ENCODE measurements at places on chromosomes 6 and 20.

GRCh38 chr6:146289816-146290588 is 253.6 kb upstream of the RAB32 start:
- H3K4me3 ChIP-seq, result no peak overlapping the region
- no peak overlapping the region for H3K27ac ChIP-seq
- H3K27me3 ChIP-seq, result no peaks in the 10 kb centered on the region

GRCh38 chr20:64231621-64232550 is 23.7 kb upstream of the PCMTD2 start:
- DNase-seq, result no peak
- no peak overlapping the region for H3K27ac ChIP-seq
- H3K4me1 ChIP-seq, result no peaks in the 10 kb centered on the region
- no peaks in the 10 kb centered on the region for H3K36me3 ChIP-seq

DNA sequence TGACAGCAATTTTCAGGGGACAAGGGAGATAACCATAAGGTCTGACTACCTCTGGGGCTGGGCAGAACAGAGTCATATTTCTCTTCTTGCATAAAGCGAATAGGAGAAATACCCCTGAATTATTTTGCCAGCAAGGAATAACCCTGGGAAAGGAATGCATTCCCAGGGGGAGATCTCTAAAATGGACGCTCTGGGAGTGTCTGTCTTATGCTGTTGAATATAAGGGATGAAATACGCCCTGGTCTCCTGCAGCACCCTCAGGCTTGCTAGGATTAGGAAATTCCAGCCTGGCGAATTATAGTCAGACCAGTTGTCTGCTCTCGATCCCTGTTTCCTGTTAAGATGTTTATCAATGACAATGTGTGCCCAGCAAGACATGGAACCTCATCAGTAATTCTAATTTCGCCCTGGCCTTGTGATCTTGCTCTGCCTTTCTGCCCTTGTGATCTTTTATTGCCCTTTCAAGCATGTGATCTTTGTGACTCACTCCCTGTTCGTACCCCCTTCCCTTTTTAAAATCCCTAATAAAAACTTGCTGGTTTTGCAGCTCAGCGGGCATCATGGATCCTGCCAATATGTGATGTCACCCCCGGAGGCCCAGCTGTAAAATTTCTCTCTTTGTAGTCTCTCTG is 221.6 kb upstream of the HS3ST5 start:
- no peaks in the 10 kb centered on the region for H3K4me1 ChIP-seq
- no peaks in the 10 kb centered on the region for H3K36me3 ChIP-seq
- H3K4me3 ChIP-seq, result no peak overlapping the region
- no peak overlapping the region for H3K27ac ChIP-seq
- DNase-seq, result no peak

GRCh38 chr20:10090588-10091166 is 55.9 kb downstream of the ANKEF1 start:
- no peaks in the 10 kb centered on the region for H3K4me1 ChIP-seq
- H3K27ac ChIP-seq, result no peak overlapping the region
- no peaks in the 10 kb centered on the region for H3K36me3 ChIP-seq

GRCh38 chr6:84728602-84729001 is 35.8 kb downstream of the TBX18 start:
- no peak overlapping the region for H3K4me3 ChIP-seq
- no peaks in the 10 kb centered on the region for H3K4me1 ChIP-seq
- H3K27ac ChIP-seq, result no peak overlapping the region

GRCh38 chr6:76418560-76419223 is 346.2 kb upstream of the IMPG1 start:
- H3K36me3 ChIP-seq, result no peaks in the 10 kb centered on the region
- H3K27ac ChIP-seq, result no peak overlapping the region
- no peaks in the 10 kb centered on the region for H3K27me3 ChIP-seq
- H3K4me3 ChIP-seq, result no peak overlapping the region

- peaks cover 30% of the 10 kb centered on the region for H3K4me1 ChIP-seq
- no peak overlapping the region for H3K27ac ChIP-seq
- H3K27me3 ChIP-seq, result no peaks in the 10 kb centered on the region
- no peak overlapping the region for H3K4me3 ChIP-seq
- peaks cover 50% of the 10 kb centered on the region for H3K36me3 ChIP-seq
- DNase-seq, result no peak
These were observed 82.2 kb downstream of the BACH2 start for GRCh38 chr6:90214461-90214860.

- H3K4me3 ChIP-seq, result no peak overlapping the region
- no peak for DNase-seq
- H3K4me1 ChIP-seq, result peaks cover 20% of the 10 kb centered on the region
- peaks cover 18% of the 10 kb centered on the region for H3K27me3 ChIP-seq
- no peaks in the 10 kb centered on the region for H3K36me3 ChIP-seq
- H3K27ac ChIP-seq, result no peak overlapping the region
These were observed 27.3 kb downstream of the FAM229B start for GRCh38 chr6:112114577-112115223.
